ENCODE measurements at places on chromosomes 1 and 21.

DNA sequence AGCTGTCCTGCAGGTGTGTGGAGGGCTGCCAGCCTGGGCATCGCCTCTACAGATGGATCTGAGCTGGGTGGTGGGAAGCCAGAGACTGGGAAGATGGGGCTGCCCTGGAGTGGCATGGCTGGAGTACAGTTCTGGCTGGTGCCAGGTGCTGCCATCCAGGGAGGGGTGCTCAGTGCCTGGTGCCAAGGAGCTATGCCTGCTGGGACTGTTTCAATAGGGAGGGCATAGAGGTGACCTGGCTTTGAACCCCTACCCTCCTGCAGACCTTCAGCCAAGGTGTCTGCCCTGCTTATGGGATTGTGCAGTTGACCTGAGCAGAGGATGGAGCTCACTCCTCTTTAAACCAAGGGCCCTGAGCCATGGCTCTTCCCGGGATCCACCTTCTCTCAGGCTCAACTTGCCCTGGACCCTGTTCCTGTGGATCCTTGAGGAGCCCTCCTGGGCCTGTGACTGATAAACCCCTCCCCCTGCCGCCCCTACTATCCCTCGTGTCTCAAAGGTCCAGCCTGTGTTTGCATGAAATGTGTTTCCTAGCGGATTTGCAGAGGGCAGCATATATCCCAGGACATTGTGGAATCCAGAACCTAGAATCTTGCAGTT is 48.7 kb downstream of the PTPRU start:
- DNase-seq, result no peak

- no peak for DNase-seq
Measured at GRCh38 chr1:109315288-109315687, 8.5 kb upstream of the MYBPHL start.

GRCh38 chr1:63713627-63714481 is 60.0 kb upstream of the ROR1 start:
- no peak for DNase-seq

- no peak for DNase-seq
Measured at GRCh38 chr1:95340061-95340460, 106.1 kb downstream of the RWDD3 start.

All from hematopoietic multipotent progenitor cell treated with erythropoietin and hydrocortisone succinate and interleukin-3 and kit ligand, for 4 days (in vitro differentiated cells).